ENCODE measurements at places on chromosomes 13 and 19.
A peak's percentile ranks its signal among the peaks of the same experiment; 100 is the strongest.

DNA sequence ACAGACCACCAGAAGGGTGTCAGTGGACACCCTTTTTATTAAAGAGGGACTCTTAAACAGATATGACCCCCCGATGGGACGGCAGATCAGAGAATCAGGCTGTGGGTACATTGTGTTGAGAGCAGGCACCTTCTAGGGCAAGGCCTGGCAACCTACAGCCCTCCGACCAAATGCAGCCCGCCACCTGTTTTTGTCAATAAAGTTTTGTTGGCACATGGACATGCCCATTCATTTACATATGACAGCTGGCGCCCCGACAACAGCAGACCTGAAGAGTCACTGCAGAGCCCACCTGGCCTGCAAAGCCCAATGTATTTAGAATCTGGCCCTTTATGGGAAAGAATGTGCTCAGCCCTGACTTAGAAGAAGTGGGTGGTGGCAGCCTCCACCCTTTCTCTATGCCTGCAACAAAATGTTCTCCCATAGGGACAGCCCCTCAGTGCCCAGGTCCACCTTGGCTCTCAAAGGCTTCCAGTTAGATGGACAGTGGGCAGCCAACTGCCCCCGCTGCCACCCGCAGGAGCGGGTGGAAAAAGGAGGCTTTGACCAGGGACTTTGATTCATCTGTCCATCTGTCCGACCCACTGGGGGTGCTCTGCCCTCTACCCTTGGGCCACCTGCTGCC is 184.9 kb downstream of the PTPRS start:
- DNase-seq, result no peak

DNA sequence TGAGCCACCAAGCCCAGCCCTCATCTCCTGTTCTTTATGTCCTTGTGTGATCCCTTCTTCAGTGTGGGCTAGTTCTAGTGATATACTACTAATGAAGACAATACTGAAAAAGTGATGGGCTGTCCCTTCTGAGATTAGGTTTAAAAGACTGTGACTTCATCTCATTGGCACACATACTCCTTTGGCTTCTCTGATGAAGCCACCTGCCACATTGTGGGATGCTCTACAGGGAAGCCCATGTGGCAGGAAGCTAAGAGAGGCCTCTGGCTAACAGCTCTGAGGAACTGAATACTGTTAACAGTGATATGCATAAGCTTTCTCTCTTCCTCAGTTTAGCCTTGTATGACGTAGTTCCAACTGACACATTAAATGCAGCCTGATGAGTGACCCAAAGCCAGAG is 13.6 kb downstream of the CSNK1A1L start:
- no peak for DNase-seq

DNA sequence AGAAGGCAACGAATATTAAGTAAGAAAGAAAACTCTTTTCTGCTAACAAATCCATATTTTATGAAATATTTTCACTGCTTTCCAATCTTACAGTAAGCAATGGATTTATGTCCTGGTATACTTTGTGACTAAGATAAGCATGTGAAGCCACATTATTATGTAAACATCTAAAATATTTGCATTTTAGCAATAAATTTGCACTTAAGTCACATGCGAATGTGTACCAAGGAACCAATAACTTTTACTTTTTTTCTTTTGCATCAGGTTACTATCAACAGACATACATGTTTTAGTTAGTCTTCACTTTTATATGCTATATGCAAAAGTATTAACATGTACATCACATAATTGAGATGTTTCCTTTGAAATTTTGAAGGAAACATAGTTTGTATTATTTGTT is 536.7 kb downstream of the SLITRK6 start:
- DNase-seq, result no peak

- DNase-seq, result no peak
These were observed 17.5 kb downstream of the MAU2 start for GRCh38 chr19:19338082-19338481.

DNA sequence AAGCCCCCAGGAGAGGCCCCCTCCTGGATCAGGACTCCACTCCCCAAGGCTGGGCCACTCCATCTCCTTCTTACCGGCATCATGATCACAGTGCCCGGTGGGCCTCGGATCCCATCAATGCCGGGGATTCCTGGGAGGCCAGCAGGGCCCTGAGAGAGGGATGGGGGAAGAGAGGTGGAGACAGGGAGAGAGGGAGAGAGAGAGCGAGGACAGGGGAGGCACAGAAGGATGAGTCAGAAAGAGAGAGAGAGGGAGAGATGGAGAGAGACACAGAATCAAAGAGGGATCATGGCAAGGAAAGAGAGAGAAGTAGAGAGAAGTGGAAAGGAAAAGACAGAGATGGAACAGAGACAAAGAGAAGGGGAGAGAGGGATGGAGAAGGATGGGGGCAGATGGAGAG is 13.8 kb downstream of the COL5A3 start:
- DNase-seq, result no peak

- peak; percentile 41 for DNase-seq
These were observed 524 bp downstream of the NAA16 start for GRCh38 chr13:41311406-41312175.

DNA sequence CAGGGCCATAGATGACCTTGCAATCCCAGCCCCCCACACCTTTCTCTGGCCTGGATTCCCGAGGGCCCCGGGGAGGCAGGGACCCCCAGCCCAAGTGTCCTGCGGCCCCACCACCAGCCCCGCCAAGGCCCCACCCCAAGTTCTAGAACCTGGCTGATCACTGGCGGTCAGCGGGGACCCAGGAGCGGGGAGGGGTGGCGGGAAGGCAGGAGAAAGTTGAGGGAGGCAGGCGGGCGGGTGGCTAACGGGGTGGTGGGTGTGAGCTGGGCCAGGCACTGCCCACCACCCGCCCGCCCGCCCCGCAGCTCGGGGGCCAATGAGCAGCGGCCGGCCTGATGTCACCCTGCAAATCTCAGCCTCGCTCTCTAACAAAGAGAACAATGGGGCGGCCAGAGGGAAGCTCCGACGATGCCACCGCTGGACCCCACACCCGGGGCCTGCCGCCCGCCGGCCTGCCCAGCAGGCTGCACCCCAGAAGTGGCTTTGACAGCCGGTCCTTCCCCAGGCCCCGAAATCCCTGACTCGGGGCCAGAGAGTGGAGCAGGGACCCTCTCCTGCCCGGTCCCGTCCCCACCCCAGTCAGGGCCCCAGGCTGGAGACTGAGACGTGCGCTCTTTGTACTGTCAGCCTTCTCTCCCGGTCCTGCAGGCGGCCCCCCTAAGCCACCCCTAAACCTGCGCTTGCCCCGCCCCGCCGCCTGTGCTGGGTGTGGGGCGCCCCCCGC is 1.6 kb downstream of the MEX3D start:
- DNase-seq, result no peak

DNA sequence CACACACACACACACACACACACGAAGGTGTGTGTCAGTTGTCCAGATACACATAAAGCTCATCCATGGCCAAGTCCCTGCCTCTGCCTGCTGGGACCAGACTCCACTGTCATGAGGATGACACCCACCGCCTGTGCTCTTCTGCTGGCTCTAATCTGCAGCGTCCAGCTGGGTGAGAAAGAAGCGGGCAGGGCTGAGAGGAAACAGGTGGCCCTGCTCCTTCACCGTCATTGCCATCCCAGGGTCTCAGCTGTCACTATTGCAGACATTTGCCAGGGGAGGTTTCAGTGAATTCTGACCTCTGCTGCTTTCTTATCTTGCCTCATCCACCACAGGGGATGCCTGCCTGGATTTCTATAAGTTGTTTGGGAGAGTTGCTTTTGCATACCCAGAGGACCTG is 31.4 kb downstream of the SCGB2B2 start:
- DNase-seq, result no peak

DNA sequence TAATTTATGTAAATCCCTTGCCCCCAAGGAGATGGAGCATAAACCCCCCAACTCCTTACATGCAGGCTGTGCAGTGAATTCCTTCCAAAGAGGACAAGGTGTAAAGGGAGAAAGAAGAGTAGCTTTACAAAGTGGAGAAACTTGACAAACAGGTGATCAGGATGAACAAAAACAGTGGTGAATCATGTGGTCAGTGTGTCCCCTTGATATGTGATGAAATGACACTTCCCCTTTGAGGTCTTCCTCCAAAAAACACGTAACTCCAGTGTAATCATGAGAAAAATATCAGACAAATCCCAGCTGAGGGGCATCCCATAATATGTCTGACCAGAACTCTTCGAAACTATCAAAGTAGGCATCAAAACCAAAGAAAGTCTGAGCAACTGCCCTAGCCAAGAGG is 29.5 kb upstream of the AKT2 start:
- no peak for DNase-seq

DNA sequence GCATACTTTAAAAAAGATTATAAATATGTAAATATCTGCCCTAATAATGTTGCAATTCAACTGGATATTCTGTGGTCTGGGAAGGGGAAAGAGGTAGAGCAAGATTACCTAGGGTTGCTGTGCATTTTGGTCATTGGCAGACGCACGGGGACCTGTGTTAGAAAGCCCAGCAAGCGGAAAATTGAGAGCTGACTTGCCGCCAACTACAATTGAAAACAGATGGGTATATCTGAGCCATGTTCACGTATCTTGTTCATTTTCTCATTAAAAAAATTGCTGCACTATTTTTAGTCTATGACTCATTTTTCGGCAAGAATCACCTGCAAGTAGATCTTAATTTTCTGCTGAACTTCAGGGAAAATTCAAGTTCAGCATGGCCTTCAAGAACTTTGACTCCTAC is 308.5 kb upstream of the TMTC4 start:
- no peak for DNase-seq

- DNase-seq, result no peak
These were observed 1.3 kb downstream of the RAD23A start for GRCh38 chr19:12946731-12947496.

DNA sequence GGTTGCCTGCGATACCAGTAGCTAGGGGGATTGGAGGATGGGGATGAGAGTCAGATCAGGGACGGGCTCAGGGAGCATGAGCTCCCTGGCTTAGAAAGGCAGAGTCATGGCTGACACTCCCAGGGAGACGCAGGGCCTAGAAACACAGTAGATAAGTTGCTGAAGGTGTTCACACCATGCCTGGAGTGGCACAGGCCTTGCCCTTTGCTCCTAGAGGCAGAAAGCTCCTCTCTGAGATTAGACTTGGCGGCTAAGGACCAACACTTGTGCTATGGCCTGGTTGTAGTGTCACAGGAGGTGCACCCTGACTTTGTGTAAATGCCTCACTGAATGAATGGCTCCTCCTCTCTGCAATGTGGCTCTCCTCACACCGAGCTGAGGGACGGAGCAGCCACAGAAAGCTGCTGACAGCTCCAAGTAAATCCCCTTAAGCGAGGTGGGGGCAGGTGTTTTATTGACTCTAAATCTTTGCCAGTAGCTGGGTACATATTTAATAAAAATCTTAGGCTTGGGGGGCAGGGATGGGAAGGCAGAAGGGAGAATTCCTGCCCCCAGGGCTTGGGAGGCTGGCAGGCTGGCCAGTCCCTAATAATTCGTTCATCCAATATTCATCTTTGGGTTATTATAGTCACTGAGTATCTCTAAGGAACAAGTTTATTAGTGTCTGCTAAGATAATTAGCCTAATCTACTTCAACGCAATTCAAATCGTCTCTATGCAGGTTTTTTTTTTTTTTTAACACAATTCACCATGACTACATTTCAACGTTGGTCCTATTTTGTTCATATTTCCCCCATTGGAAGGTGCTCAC is 54.9 kb downstream of the SIAH3 start:
- no peak for DNase-seq

DNA sequence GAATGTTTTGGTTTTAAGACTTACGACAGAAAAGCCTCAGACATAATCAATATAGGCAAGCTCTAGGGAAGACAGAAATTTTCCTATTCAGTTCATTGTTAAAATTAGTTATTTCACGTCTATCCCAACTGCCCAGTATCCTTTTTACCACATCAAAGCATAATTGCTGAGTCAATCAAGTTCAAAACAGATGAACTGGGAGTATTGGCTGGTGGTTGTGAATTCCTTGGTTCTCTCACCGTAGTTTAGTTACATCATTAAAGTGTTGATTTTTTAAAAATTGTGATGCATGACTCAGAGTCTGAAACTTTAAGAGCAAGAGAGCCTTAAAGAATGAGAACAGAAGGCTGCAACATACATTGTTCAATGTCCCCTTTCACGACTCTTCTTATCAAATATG is 143.3 kb upstream of the FREM2 start:
- no peak for DNase-seq

- DNase-seq, result peak; percentile 89
These were observed 6.0 kb downstream of the TEKTIP1 start for GRCh38 chr19:3544742-3545668.

DNA sequence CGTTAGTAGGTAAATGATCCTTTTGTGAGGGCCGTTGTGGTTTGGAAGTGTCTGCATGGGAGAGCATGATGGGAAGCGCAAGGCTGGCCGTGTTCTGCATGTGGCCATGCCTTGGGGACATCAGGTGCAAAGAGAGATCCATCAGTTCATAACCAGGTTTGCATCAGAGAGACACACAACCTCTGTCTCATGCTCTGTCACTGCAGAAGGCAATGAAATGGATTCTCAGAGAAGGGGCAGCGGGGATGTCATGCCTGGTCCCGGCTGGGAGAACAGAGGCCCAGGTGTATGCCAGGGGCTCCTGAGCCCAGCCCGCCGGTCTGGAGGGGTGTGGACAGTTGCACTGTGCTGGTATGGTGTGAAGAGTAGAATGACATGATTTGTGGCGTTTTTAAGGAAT is 60.2 kb downstream of the GGACT start:
- DNase-seq, result no peak

DNA sequence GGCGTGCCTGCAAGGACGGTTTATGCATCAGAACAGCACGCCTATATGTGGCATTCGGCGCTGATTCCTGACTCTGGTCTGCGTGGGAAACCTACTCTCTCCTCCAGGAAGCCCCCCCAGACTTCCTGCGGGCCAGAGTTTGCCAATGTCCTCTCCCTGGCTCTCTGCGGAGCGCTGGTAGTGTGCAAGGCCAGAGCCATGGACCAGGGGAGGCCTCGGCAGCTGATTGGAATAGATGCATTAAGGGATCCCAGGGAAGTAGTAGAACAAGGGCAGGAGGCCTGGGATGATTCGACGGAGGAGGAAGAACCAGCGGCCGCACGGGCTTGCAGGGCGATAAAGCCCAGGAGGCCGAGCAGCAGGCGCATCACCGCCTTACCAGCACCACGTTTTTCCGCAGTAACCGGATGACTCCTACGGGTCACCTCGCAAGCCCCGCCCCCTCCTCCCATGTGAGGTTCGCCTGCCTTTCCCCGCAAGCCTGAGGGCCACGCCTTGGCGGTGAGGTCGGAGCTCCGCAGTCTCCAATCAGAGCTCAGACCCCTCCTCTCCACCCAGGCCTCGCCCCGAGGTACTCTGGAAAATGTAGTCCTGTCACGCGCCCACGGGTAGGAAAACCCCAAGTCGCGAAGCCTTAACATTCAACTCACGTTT is 5.0 kb downstream of the CLEC11A start:
- DNase-seq, result peak; percentile 91

- DNase-seq, result peak; percentile 87
These were observed 6.3 kb downstream of the ERICH4 start for GRCh38 chr19:41449079-41449864.

Measured in HEK293T (cell line).